ENCODE measurements at places on chromosomes 16 and 17.
A peak's percentile ranks its signal among the peaks of the same experiment; 100 is the strongest.

GRCh38 chr16:1493746-1494094, 560 bp downstream of the TELO2 start:
- no peak for DNase-seq

DNA sequence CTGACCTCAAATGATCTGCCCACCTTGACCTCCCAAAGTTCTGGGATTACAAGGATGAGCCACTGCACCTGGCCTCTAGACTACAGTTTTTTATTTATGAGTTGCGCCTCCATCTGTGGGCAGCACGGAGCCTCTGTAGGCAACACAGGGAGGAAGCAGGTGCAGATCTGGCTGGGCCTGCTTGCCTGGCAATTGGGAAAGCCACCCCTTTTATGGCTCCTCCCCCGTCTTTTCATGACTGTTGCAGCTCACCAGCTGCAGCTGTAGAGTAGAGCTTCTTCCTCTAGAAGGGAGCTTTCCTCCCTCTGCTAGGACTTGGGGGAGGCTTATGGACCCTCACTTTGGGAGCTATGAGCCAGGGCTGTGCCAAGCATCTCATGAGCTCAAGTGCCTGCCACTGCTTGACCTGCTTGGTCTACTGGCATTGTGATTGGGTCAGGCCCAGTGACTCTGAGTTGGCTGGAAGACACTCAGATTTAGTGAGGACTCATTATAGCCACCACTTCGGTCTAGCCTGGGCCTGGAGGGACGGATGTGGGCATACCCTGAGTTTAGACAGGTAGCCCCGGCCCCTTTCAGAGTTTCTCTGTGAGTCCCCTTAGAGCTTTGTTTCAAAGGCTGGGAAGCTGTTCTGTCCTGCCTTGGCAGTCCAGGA, 6.9 kb upstream of the SLC7A6 start:
- no peak for DNase-seq

DNA sequence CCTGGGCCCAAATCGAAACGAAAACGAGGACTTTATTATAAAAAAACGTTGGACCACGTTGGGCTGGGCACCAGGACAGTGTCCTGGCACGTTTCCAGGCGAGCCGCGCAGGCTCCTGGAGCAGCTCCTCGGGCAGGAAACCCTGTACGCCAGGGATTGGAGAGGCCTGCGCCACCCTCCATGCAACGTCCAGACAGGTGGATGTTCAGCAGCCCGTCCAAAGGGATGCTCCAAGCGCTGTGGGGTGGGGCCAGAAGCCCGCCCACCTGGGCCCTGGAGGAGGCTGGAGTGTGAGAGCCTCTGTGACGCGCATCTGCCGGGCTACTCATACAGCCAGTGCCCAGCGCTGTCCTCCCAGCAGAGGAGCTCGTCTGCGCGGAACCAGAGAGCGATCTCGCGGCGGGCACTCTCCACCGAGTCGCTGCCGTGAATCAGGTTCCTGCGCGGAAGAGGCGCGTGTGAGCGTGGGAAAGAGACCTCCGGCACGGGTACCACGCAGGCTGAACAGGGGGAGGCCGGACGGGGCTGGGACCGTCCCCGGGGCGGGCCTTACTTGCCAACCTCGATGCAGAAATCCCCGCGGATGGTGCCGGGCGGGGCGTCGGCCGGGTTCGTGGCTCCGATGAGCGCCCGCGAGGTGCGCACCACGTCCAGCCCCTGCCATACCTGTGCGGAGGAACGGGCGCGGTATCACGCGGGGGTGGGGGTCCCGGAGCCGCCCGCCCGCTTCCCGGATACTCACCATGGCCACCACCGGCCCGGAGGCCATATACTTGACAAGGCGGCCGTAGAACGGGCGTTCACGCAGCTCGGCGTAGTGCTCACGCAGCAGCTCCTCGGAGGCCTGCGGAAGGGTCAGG, 785 bp downstream of the NME3 start:
- peak; percentile 34 for DNase-seq

DNA sequence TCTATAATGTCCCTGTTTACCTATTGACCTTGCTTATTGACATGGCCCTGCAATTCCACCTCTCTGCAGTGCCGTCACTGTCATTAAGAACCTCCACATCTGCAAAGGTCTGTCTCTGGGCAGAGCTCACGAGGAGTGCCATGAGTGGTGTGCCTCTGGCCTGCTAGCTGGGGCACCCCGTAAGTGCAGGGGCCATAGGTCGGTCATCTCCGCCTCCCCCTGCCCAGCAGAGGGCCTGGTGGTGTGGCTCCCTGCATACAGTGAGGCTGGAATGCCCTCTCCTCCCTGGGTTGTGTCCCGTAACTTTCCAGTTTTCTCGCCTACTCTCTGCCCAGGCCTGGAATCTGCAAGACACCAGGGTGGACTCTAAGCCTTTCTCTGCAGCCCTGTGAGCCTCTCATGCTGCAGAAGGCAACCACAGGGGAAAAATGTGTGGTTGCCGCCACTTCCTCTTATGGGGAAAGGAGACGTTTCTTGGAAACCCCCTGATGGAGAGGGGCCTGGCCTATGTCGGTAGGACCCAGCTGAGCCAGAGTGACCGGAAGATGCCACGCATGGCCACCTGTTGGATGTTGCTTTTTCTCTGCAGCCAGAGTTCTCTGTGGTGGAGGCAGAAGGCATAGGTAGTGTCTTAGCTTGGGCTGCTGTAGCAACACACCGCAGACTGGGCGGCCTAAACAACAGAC, 2.7 kb upstream of the SNX20 start:
- no peak for DNase-seq

GRCh38 chr17:48642059-48642842, 16.1 kb upstream of the HOXB9 start:
- DNase-seq, result no peak

DNA sequence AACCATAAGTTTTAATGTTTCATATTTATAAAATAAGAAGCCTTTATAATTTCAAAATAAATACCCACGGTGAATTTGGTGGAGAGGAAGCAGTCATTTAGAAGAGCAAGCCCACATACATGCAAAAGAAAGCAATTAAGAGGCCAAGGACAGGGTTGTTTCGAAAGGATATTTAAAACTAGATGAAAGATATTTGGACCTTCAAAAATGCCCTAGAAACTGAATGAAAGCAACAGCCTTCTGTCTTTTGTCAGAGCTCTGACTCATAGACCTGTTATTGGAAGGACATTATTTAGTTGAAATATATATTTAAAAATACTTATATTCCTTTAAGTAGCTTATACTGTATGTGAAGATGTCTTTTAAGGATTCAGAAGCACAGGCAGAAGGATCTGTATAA, 8.6 kb upstream of the METTL9 start:
- DNase-seq, result no peak

- DNase-seq, result no peak
These were observed 435.5 kb upstream of the MON1B start for GRCh38 chr16:76755496-76755895.

GRCh38 chr17:77478899-77479298, 338.1 kb downstream of the SEC14L1 start:
- no peak for DNase-seq

GRCh38 chr17:9343516-9343915, 232.1 kb downstream of the STX8 start:
- no peak for DNase-seq

GRCh38 chr17:28735242-28735722, 6.7 kb downstream of the NEK8 start:
- DNase-seq, result no peak

GRCh38 chr16:67749436-67750078, 30.4 kb upstream of the GFOD2 start:
- DNase-seq, result no peak

DNA sequence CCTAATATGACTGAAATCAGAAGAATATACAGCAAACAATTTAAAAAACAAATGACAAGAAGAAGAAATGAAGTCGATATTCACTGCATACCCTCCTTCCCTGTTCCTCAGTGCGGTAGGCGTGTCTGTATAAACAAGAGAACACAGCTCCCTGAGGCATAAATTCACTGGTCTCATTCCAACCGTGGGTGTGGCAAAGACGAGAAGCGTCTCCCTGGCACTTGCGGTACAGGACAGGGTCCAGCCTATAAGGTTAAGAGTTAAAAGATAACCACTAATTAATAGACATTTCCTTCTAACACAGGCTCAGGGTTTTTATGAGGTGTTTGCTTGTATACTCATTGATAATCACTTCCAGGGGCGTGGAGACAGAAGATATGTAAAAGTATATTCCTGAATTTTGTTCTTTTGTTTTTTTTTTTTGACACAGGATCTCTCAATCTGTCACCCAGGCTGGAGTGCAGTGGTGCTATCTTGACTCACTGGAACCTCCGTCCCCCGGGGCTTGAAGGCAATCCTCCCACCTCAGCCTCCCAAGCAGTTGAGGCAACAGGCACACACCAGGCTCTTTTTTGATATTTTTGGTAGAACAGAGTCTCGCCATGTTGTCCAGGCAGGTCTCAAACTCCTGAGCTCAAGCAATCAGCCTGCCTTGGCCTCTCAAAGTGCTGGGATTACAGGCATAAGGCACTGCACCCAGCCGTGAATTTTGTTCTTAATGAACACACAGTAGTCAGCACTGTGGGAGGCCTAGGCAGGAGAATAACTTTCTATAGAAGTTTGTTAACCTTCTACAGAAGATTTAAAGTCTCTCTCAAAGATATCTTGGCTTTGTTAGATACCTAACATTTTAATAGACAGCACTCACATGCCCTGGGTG, 59.1 kb upstream of the CLEC18B start:
- DNase-seq, result no peak

DNA sequence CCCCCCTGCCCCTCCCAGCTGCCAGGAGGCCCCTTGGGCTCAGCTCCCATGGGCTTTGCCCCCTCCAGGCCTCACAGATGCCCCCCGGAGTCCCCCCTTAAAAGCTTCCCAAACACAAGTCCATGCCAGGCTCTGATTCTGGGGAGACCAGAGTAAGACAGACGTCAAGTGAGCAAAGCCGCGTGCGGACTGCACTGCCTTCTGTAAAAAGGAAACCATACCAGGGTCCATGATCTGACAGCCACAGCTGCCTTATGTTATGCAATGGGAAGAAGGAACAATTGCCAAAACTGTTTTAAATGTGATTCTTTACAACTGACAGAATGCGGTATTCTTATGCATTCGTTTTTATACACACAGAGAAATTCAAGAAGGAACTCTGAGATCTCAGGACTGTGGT, 17.9 kb upstream of the HEXD start:
- no peak for DNase-seq

GRCh38 chr17:76560036-76560876, 20.4 kb downstream of the PRCD start:
- no peak for DNase-seq

DNA sequence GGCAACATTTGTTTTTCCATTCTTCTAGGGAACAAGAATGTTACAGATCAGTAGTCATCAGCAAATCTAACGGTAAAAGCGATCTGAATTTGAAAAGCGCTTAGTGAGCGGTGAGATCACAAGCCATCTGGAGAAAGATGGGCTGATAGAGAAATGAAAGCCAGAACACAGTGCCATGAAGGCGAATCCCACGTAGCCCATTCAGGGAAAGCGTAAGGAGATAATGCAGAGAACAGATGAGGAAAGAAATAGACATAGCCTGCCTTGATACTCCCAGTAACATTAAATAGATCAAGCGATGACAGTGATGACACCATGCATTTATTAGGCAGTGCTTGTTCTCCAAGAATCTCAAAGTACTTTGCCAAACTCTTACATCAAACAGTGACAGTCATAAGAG, 183.1 kb upstream of the PSMD7 start:
- DNase-seq, result no peak

GRCh38 chr17:5952518-5952917, 117.7 kb upstream of the WSCD1 start:
- DNase-seq, result no peak

DNA sequence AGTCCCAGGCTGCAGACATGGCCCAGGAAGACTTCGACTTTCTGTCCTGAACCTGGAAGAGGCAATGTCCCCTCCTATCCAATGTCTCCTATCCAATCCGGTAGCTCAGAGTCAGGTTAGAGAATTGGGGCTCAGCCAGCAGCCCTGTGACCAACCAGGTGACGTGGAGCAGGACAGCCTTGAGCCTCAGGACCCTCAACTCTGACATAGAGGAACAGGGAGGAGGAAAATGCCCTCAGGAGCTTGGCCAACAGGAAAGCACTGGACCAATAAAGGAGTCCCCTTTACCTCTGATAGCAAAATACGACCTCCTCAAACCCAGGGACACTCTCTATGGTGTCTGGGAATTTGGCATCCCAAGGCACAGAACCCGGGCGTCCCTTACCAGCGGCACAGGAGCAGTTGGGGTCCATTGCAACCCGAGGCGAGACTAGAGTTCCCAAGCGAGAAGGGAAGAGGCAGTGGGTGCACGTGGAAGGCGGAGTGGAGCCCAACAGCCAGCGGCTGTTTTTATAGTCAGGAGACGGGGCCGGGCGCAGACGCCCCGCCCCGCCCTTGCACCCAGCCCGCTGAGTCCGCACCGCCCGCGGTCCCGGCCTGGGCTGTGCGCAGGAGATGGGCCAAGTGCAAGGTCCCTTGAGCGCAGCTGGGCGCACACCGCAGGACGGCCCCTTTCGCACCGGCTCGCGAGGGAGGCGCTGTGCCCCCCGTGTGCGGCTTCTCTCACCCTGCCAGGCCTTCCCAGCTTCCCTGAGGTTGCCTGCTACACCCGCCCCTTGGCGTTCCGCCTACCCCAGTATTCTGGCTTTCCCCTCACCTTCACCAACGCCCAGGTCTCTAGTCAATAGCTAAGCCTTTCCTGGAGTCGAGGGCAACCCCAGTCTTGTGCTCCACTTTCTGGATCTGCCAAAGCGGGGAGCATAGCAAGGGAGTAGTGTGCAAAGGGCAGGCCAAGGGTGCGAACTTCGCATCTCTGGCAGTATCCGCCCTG, at the start of gene MT1G:
Gene MT1G, minus strand, starts transcription at position 485 of the 991 bp plus-strand sequence. Its CDS starts 72 bp downstream, at position 413.
- no peak for DNase-seq

DNA sequence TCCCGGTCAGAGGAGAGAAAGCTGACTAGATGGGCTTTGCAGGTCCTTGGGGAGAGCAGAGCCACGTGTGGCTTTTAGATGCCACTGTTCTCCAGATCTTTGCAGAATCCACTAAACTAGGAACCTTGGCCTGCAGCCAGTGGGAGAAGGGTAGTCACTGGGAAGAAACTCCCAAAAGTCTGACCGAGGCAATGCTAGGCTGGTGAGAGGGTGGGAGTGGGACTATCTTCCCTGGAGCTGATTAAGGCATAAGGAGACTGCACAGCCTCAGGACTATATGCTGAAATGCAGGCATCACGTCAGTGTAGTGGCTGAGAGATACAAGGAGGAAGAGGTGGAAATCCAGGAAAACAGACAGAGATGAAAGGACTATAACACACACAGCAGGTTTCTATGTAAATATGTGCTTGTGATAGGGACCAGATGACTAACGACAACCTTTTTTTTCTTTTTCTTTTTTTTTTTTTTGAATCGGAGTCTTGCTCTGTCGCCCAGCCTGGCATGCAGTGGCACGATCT, 2.2 kb upstream of the GSDMA start:
- DNase-seq, result no peak

DNA sequence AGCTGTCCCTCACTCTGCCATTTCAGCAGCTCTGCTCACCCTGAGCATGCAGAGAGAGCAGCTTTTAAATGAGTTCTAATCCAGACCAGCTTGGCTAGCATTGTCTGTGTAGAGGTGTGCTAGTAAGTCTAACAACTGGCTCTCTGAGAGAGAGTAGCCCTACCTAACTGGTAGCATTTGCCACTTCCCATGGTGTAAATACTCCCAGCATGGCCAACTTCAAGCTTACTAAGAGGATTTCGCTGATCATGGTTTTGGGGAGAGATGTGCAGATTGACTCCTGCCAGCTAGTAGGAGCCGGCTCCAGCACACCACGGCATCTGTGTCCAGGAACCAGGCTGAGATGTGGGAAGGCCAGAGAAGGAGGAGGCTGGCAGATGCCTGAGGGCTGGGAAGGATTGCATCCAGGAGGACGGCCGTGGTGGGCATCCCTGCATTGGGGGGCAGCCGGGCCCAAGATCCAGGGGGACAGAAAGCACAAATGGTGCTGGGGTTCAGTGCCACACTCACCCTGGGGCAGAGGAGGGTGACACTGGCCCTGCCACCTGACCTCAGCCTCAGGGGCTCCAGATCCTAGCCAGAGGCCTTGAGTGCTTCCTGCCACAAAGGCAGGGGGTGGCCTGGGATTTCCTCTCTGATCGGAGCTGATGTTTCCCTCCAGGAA, 394.9 kb upstream of the TNRC6C start:
- DNase-seq, result no peak

Data from hypothalamus (tissue), 51 donors.